ENCODE measurements at places on chromosomes 7 and 10. TPM values are rescaled to one million over a fixed set of nuclear protein-coding genes. Genes with fewer than 3 reads are reported as not detected.

Gene TBC1D12
- 0.42 TPM for total RNA-seq

Gene LIPK
- not detected for total RNA-seq

- DNase-seq: peak; percentile 54
Measured at GRCh38 chr10:110212119-110213006, 5.0 kb downstream of the MXI1 start.

GRCh38 chr7:112484671-112485167 is 3.9 kb downstream of the LSMEM1 start:
- no peak for DNase-seq

GRCh38 chr10:122643931-122644534 is 55.6 kb downstream of the C10orf120 start:
- no peak for DNase-seq

- DNase-seq: no peak
Measured at GRCh38 chr7:99386584-99387238, 12.2 kb downstream of the ARPC1B start.
